GM03348 (cell line): ENCODE measurements at places on chromosomes 16 and 17.

DNA sequence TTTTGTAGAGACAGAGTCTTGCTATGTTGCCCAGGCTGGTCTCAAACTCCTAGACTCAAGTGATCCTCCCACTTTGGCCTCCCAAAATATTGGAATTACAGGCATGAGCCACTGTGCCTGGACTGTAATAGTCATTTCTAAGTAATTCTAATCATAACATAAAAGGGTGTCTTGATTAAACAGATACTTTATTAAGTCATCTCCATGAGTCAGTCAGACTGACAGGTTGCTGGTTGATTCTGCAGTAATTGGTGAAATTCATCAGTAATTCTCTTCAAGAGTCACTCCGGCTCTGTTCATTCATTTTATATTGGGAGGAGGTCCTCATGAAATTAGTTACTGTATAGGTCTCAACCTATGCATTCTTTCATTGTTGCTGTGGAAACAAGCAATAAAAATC, 85.6 kb downstream of the SPECC1 start:
- DNase-seq: no peak

GRCh38 chr17:82269138-82269881, 4.2 kb downstream of the CSNK1D start:
- DNase-seq: no peak

- no peak for DNase-seq
Observed at GRCh38 chr17:83064021-83064731, 15.2 kb upstream of the METRNL start.

DNA sequence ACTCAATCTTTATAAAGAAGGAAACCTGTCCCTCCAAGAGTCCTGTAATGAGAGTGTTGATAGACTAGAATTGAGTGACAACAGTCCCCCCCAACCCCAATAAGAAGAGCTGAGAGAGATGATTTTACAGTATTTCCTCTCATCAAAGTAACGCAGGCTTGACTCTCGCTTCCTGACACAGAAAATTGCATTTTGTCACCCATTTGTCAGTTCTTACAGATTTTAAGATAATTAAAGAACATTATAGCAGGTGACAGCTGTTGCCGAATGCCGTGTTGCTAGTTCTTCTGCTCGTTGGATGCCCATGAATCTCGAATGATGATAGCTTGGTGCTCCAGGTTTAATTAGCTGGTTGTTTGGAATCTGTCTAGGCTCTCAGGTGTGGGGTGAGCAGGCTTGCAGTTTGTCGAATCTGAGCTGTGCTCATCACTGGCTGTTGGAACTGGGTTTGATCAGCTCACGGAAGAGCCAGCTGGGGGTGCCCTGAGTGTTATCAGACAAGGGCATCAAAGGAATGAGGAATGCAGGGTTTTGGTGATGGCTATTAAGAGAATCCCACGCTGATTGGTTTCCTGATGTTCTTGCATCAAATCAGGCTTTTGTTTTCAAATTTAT, 84.8 kb upstream of the CPHXL start:
- no peak for DNase-seq

GRCh38 chr17:50396261-50397110, 837 bp downstream of the LRRC59 start:
- peak; percentile 77 for DNase-seq

DNA sequence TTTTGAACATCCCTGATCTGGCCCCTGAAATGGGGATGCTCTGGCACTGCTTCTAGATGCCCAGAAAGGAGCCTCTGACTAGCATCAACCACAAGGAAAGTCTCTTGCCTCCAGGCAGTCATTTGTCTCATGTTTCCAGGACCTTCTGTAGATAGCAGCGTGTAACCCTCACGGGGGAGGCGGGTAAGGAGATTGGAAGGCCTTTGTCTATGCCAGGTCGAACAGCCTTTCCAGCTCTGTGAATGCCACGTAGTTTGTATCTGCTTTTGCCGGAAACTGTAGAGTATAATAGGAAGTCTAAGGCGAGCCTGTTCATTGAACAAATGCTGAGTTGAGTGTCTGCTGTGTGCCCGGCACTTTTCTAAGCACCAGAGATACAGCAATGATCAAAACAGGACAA, 43.9 kb upstream of the AQP8 start:
- DNase-seq: no peak

- no peak for DNase-seq
Observed at GRCh38 chr17:82697808-82698064, 762 bp downstream of the RAB40B start.

- DNase-seq: no peak
Observed at GRCh38 chr16:84093120-84093878, 23.4 kb downstream of the MBTPS1 start.

DNA sequence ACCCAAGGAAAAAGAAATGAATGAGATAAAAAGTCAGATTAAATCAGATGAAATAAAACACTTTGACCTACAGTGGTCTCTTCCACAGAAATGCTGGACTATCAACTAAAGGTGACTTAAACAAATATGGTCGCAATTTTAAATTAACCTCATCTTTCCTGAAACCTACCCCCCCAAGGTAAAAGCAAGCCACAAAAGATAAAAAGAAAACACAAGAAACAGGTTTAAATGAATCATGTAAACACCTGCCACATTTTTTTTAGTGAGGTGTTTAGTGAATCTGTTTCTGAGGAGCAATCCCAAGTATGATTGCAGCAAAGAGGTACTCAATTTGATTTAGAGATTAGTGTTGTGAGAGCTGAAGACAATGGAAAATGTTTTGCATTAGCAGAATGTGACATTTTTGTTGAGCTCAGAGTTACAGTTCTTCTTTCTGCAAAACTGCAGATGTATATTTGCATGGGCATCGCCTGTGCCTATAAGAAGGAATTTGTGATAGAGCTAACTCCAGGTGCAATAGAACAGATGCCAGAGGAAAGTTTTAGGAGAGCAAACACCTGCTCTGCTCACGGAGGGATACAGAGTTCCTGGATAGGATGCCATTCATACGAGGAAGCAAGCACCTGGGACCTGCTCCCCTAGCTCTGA, 3.4 kb upstream of the MMD start:
- DNase-seq: no peak

- DNase-seq: peak; percentile 57
Observed at GRCh38 chr16:66521951-66522771, 27.8 kb downstream of the TK2 start.

GRCh38 chr16:24471561-24472350, 67.6 kb upstream of the RBBP6 start:
- DNase-seq: no peak

GRCh38 chr16:2854700-2855309, 3.2 kb downstream of the PRSS22 start:
- no peak for DNase-seq

- no peak for DNase-seq
Observed at GRCh38 chr16:57728336-57729181, 7.0 kb upstream of the KATNB1 start.

DNA sequence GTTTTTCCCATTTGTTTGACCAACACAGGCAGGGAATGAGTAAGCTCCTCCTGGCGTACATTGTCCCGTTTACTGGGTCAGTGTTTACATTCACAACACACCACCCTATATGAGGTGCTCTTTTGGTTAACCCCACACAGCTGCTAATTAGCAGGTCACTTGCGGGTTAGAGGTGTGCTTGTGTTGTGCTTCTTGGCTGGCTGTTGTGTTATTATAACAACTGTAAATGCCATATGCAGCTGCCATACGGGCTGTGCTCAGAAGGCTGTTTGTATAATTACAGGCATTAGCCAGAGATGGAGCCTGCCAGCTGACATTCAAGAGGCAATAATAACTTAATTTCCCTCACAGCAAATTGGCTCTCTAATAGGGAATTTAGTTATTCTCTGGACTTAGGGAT, 205.1 kb upstream of the ELAC2 start:
- no peak for DNase-seq

GRCh38 chr17:8719291-8720246, 25.1 kb downstream of the CCDC42 start:
- DNase-seq: no peak

DNA sequence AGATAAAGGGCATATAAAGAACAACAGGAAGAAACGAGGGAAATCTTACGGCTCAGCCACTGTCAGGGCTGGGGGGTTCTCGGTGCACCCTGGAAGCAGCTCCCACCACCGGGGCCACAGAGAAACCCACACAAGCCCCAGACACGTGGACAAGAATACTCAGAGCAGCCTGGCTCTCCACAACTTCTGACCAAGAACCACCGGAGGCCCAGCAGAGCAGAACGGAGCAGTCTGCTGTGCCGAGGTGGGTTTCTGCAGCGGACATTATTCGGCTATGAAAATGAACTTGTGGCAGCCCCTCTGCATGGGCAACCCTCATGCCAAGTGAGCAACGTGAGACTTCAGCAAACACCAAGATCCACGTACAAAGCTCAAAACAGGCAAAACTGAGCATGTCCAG, 6.8 kb downstream of the DNASE1 start:
- no peak for DNase-seq

DNA sequence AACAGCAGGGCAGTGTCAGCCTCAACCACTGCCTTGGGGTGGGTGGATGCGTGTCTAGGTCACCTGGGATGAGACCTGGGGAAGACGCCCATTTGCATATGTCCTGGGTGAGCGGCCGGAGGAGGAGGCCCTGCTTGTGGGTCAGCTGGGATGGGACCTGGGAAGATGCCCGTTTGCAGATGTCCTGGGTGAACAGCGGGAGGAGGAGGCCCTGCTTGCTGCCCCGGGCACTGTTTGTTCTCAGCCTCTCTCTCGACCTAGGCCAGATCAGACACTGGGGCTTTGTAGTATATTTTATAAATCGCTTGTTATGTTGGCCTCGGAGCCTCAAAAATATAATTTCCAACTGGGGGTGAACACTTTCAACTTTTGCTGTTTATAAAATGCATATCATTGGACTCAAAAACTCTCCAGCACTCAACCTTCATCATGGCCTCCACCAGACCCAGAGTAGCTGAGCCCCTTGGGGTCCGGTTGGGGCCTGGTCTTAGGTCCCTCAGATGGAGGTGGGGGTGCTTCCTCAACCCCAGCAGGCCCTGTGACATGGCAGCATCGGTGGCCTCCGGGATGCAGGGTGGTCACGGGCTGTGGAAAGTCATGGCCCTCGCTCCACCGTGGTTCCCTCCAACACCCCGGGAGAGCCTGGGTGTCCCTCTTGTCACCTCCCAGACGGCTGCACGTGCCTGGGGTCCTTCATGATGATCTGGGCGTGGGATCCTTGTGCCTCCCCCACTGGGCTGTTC, 17.3 kb downstream of the DBNDD1 start:
- no peak for DNase-seq

GRCh38 chr16:10205688-10206087, 23.5 kb upstream of the GRIN2A start:
- DNase-seq: no peak

DNA sequence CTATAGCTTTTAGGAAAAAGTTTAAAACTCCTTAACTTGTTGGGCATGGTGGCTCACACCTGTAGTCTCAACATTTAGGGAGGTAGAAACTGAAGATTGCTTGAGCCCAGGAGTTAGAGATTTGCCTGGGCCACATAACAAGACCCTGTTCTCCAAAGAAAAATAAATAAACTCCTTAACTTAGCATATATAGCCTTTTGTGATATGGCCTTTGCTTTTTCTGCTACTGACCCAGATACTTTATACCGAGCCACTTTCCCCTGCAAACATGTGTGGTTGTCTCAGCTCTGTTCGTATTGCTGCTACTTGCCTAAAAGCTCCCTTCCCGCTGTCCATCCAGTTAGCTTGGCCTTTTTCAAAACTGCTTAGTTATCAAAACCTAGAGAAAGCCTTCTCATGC, 51.0 kb downstream of the GAN start:
- no peak for DNase-seq

GRCh38 chr16:57472665-57473060, 10.2 kb downstream of the POLR2C start:
- no peak for DNase-seq

GRCh38 chr16:85625053-85625452, 11.9 kb downstream of the GSE1 start:
- DNase-seq: no peak

- DNase-seq: no peak
Observed at GRCh38 chr16:85278839-85279238, 166.6 kb upstream of the CIBAR2 start.

DNA sequence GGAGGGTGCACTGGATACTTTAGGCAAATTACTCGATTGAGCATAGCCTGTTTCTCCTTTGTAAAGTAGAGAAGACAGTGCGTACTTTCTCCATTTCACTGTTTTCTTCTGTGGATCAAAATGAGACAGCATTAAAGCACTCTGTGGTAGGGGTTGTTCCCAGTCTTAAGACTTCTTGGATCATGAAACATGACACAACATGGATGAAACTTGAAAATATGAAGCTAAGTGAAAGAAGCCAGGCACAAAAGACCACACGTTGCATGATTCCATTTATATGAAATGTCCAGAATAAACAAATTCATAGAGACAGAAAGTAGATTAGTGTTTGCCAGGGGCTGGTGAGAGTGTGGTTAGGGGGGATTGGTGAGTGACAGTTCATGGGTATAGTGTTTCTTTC, 61.8 kb upstream of the MED9 start:
- DNase-seq: no peak

- no peak for DNase-seq
Observed at GRCh38 chr17:57404073-57404472, 147.8 kb downstream of the MSI2 start.

DNA sequence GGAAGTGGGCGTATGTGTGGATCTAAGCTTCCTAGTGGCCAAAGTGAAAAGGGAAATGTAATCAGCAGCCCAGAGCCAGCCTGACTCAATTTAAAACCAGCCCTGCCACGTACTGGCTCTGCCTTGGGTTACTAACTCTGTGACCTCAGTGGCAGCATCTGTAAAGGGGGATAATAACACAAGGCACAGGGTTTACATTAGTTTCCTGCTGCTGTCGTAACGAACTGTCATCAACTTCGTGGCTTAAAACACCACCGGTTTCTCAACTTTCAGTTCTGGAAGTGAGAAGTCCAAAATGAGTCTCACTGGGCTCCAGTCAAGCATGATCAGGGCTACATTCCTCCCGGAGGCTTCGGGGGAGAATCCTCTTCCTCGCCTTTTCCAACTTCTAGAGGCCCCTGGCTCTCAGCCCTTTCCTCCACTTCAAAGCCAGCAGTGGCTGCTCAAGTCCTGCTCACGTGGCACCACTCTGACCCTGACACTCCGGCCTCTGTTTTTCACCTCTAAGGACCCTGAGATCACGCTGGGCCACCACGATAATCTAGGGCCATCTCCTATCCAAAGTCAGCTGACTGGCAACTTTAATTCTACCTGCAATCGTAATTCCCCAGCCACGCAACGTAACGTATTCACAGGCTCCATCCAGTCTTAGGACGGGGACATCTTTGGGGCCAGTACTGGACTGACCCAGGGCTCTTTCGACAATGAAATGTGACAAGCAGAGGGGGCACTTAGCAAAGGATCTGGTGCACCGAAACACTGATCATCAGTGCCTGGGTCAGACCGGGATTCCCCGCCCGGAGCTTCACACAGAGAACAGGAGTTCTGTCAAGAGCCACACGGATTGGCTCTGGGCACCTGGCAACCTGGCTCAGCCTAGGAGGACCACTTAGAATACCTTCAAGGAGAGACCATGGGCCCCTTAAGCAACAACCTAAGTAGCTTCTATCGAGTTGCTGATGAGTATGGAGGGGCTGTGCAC, 14.5 kb downstream of the TMC6 start:
- DNase-seq: no peak

DNA sequence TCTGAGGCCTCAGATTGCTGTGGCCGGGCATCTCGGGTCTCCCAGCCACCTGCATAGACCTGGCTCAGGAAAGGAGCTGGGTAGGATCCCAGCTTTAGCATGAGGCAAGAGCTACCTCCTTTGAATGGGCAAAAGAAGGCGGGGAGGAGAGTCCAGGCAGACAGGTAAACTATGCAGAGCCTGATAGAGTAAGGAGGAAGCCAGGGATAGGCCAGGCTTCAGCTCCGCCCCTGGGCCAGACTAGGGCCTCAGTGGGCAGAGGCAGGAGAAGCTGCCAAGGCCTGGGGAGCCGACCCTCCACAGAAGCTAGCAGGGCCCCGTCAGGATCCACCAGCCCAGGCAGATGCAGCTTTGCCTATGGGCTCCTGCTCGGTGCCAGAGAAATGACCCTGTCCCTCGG, 22.6 kb upstream of the UBE2G1 start:
- DNase-seq: no peak
